ENCODE measurements at places on chromosomes 6 and 20.

DNA sequence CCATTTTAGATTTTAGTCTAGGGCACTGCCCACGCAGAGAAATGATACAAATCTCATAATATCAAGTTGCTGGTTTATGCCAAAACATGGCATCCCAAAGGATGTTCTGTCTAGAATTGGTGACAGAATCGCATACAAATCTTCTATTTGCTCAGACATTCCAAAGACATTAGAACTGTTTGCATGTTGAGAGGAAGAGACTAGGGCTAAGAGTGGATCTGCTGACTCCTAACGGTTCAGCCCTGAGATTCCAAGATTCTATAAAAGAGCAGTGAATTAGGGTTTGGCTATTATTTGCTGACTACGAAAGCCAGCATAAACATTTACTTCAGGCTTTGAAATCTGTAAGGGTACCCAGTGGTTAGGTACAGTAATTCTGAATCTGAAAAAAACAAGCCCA, 3.6 kb downstream of the EPB41L2 start:
- DNase-seq = no peak

GRCh38 chr6:18270216-18270615, 5.9 kb upstream of the DEK start:
- no peak for DNase-seq

- DNase-seq = no peak
These were observed 1286.4 kb downstream of the GRIK2 start for GRCh38 chr6:102679865-102680264.

DNA sequence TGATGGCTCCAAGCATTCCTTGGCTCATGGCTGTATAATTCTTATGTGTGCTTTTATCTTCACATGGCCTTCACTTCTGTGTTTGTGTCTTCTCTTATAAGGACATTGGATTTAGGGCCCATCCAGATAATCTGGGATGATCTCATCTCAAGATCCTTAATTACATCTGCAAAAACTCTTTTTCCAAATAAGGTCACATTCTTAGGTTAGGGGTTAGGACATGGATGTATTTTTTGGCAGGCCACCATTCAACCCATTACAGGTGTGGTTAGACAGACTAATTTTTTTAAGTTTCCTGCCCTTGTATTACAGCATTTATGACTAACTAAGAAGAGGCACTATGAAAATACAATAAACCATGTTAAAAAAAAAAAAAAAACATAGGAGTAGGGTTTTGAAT, 254.0 kb downstream of the TPBG start:
- no peak for DNase-seq

GRCh38 chr6:95185874-95186273, 391.5 kb upstream of the MANEA start:
- no peak for DNase-seq

- DNase-seq = no peak
These were observed 36.6 kb upstream of the DYNLRB1 start for GRCh38 chr20:34479627-34480026.

GRCh38 chr6:101266063-101266462, 127.4 kb upstream of the GRIK2 start:
- no peak for DNase-seq

DNA sequence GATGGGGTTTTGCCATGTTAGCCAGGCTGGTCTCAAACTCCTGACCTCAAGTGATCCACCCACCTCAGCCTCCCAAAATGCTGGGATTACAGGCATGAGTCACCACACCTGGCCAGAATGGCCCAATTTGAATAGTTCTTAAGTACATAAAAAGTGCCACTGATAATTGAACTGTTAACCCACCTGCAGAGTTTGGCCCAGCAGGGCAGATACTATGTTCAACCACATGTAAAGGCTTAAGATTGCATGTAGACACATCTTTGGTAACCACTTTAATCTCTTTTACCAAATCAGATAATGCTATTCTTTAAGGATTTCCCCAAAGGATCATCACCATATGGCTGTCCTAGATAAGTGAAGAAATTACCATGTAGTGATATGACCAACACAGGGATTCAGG, 21.3 kb upstream of the SGK1 start:
- no peak for DNase-seq

- no peak for DNase-seq
These were observed 12.1 kb downstream of the WRNIP1 start for GRCh38 chr6:2777249-2777648.

GRCh38 chr6:37022135-37022863, 16.8 kb downstream of the FGD2 start:
- DNase-seq = no peak

GRCh38 chr20:18279242-18279641, 9.1 kb upstream of the ZNF133 start:
- no peak for DNase-seq

DNA sequence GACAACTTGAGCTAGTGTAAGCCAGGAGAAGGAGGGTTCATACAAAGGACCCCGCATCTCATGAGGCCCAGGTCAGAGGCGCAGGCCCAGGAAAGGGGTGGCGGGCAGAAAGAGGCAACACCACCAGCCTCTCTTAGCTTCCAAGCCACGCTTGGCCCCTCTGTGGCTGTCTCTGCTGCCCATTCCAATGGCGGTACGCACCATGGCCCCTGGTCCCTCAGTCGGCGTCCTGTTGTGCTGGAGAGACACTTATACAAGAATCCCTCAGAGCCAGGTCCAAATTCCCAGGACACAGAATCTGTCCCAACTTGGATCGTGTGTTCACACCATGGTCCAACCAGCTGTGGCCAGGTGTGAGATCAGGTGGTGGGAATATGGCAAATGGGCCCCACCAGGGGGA, 127.0 kb upstream of the CDH4 start:
- no peak for DNase-seq

DNA sequence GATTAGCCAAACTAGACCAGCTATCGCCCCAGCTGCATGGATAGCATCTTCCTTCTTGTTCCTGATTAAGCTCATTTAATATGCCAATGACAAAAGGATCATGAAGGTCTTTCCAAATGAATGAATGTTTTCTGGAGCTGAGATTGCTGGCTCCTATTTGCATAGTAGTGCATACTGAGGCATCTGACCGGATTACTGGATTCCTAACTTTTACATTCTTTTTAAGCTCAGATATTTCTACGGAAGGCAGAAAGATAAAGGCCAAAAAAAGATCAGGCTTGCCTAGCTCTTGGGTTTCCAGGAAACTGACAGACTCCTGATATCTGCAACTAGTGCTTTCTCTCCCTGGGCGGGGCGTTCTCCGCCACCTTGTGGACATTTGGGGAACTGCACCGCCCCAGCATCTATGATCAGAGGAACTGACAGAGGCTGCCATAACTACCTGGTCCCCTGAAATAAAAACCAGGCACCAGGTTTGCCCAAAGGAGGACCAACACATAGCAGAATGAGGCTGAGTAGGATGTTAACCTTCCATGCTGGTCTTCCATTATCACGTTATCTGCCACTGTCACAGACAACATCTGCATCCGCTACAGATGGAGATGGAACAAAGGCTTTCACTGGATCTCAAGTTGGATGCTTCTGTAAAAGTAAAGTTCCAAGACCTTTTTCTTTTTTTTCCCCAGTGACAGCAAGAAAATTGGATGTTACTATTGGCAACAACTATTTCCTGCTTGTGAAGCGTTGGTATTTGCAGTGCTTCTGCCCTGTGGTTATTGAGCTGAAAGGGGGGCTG, 33.2 kb downstream of the NT5E start:
- DNase-seq = peak; percentile 17

GRCh38 chr6:109434456-109434855, 6.0 kb downstream of the PPIL6 start:
- DNase-seq = no peak

GRCh38 chr6:143621876-143622605, 55.7 kb upstream of the PHACTR2 start:
- no peak for DNase-seq

DNA sequence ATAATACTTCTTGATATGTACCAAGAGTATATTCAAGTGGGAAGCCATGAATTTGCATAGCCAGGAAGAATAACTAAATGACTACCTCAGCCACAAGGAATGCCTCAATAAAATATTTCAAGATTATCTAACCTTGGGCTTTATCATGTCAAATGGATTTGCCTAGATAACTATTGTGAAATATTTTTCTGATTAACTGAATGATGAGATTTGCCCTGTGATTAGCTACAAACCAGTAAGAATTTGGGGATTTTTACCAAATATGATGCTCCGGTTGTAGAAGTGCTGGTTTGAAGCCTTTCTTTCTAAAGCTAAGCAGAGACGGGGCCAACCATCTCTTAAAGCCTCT, 125.6 kb upstream of the LAMP5 start:
- no peak for DNase-seq

GRCh38 chr6:126182650-126183311, 157.1 kb upstream of the CENPW start:
- no peak for DNase-seq

GRCh38 chr6:99287523-99287922, 62.0 kb downstream of the FAXC start:
- no peak for DNase-seq

- DNase-seq = no peak
These were observed 232.3 kb downstream of the QKI start for GRCh38 chr6:163646866-163647265.

- DNase-seq = no peak
These were observed 178.4 kb downstream of the FARS2 start for GRCh38 chr6:5439749-5440148.

DNA sequence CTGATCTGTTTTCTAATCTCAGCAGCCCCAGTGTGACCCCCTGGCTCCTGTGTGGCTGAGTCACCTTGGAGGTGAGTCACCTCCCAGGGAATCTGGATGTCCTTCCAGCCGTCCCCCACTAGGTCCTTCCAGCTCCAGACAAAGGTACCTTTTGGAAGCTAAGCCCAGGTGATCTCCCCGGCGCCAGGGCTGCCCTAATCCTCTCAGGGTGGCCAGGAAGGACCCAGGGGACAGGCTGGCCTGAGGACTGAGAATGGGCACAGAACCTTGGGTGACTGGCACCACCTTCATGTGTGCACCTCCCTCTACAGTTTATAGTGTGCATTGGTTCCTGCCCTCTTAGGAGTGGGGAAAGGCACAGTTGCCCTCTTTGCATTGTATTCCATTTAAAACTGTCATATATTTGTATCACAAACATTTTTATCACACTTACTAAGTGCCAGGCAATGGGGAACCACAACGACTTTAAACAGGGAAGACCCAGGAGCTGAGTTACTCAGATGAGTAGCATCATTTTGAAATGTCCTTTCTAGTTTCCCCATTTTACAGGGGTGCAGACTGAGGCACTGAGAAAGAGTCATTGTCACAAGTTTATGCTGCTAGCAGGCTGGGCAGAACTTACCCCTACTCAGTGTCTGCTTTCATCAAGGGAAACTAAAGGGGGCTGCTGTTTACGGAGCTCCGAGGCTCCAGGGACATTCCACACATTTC, 2.6 kb upstream of the BPIFB4 start:
- peak; percentile 11 for DNase-seq

- DNase-seq = no peak
These were observed 76.9 kb downstream of the FAM50B start for GRCh38 chr6:3926150-3926482.

DNA sequence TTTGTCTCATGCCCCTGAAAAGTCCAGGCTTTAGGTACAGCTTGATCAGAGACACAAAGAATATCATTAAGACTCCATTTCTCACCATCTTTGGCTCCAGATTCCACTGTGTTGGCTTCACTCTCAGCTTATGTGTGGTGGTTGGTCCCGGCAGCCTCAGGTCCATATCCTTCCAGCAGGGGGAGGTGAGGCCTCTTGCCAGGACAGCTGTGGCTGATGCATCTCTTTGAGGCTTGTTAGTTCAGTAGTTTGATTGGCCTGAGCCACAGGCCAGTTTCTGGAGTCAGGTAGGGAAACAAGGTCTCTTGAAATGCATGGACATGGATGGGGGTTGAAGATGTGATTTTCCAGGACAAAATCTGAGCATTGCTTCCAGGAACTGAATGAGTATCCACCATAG, 62.4 kb downstream of the JAG1 start:
- DNase-seq = no peak

DNA sequence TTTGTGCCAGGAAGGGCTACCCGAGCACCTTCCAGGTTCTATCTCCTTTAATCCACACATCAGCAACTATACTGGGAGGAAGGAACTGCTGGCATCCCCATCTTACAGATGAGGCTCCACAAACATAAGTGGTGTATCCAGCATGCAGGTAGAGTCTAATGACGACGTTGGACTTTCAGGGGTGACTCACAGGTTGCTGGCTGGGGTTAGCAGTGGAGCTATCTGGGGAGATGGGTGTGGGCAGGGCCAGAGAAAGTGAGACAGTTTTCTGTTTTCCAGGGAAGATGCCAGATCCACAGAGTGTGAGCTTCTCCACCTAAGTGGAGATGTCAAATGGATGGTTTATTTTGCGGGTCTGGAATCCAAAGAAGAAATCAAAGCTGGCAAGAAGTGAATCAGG, 31.8 kb downstream of the CDH22 start:
- no peak for DNase-seq

DNA sequence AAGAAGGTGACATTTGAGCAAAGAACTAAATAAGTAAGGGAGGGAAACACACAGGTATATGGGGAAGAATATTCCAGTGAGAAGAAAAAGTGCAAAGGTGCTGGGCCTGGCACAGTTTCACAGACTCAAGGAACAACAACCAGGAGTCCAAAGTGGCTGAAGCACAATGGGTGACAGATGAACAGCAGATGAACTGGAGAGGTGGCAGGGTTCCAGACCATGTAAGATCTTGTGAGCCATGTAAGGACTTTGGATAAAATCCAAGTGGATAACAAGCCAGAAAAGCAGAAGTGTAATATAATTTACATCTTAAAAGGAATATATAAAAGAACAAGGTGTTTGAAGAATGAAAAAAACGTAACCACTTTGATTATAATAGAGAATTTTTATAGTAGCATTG, 87.9 kb downstream of the MMS22L start:
- no peak for DNase-seq

DNA sequence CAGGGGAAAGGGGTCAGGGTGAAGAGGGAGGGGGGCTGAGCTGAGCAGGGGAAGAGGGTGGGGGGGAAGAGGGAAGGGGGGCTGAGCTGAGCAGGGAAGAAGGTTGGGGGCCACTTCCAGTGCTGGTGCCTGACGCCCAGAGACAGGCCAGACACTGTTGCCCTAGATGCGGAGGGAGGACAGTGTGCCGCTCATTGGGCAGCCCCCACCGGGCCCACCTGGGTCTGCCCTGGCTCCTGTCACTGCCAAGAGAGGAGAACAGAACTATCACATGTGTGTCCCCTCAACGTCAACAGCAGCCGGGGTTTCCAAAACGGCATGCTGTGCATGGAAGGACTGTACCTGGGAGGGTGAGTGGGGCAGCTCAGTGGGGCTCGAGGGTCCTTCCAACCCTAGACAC, 342.1 kb downstream of the CDH4 start:
- no peak for DNase-seq
